ENCODE measurements at places on chromosomes 7 and 10.

DNA sequence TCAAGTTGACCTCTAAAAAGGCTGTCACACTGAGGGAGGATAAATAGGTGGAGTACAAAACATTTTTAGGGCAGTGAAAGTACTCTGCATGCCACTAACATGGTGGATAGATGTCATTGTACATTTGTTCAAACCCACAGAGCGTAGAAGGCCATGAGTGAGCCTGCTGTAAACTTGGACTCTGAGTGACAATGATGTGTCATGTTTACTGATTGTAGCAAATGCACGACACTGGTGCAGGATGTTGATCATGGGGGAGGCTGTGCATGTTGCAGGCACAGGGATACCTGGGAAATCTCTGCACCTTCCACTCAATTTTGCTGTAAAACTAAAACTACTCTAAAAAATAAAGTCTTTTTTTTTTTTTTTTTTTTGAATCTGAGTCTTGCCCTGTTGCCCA, 52.5 kb upstream of the GRID1 start:
- no peak for DNase-seq

DNA sequence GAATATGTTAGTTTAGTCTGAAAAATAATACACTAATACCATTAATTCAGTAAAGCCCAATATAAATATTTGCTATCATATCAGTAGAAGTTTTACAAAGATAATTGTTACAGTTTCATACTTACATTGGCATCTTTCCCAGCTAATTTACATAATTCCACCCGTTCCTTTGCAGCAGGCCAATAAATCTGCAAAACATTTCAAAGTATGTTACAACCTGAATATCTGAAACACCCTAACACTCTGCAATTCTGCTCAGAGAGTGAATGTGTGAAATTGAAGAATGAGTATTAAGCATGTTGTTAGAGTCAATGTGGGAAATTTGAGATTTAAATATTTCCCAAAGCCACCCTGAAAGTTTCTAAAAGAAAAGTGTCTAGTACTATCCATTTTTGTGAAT, 105.5 kb downstream of the SEMA3D start:
- no peak for DNase-seq

DNA sequence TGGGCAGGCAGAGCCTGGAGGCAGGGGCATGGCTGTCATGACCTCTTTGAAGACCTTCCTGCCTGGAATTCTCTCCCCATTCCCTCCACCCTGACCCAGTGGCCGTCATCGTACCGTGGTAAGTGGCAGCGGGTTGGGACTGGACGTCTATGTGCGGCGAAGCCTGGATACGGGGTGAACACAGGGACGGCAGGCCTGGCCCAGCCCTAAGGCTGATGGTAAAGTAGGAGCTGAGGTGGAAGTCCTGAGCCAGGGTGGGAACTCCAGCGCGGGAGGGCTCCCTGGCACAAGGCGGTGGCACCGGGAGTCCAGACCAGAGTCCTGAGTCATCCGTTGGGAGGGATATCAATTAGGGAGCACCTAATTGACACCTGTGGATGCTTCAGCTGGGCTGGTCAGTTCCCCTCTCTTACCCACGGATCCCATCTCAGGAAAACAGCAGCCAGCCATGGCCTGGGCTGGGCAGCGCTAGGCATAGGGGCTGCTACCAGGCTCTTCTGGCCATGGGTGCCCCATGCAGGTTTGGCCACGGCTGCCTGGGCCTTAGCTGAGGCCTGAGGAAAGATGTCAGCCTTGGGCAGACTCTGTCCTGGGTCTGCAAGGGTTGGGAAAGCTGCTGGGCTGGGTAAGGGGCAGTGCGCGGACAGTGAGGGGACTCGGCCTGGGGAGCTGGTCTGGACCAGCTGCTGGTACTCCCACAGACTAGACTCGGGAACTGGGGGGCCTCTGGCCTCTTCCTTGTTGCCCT, 3.3 kb downstream of the PPIF start:
- DNase-seq = no peak

GRCh38 chr10:31749981-31750840, 178.4 kb downstream of the ARHGAP12 start:
- peak; percentile 84 for DNase-seq

GRCh38 chr7:136064081-136064480, 86.9 kb upstream of the MTPN start:
- no peak for DNase-seq

DNA sequence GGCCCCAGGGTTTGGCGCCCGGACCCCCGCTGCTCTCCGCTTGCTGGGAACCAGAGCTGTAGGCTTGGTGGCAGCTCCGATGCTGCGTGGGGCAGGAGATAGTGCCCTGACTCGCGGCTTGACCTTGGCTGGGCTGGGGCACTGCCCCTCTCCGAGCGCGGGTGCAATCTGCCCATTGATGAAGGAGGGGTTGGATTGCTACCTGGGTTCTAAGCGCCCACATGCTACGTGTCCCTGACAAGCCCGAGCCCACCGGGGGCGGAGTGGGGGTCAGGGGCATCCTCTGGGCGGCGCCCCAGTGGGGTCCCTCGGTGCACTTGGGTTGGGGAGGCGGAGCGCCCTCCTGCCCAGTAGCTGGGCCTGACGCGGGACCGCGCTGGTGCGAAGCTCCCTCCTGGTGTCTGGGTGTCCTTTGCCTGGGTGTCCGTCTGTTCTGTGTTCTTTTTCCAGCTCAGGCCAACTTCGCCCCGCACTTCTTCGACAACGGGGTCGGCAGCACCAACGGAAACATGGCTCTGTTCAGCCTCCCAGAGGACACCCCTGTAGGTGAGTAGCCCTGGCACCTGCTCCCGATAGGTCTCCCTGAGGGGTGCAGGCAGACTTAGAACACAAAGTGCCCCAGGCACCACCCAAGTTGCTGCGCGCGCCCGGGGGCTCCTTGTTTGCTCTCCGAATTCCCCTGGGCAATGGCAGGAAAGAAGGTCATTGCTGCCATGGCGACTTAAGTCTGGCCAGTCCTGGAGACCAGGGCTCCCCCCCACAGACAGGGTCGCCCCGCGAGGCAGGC, 900 bp downstream of the CDHR1 start:
- no peak for DNase-seq

DNA sequence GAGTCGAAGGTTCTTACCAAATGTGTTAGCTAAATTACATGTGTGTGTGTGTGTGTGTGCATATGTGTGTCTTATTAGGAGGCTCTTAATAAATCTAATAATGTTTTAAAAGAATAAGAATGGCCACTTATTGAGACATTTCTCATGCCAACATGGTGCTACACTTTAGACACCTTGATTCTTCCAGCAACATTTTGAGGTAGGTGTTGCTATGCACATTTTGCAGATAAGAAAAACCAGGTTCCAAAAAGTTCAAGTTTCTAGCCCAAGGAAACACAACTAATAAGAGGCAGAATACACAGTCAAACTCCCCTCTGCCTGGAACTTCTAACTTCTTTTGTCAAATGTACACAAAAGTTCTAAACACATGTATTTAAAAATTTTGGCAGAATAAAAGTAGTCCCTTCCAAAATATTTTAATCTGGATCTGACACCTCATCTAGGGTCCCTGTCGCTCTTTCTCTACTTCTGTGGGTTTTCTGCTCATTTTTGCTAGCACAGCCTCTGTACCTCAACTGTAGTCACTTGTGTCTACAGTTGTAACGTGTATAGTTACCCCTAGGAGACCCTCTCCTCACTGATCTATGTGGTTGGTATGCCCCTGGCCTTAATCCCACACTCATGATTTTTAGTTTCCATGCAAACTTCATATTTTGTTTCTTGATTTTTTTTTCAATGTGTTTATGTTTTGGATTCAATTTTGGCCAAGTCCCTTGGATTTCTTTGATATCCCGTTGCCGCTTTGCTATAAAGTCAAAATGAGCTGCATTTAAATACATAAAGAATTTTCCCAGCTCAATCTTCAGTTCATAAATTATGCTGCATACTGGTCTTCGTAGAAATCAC, 4.3 kb downstream of the ANKRD1 start:
- DNase-seq = no peak

DNA sequence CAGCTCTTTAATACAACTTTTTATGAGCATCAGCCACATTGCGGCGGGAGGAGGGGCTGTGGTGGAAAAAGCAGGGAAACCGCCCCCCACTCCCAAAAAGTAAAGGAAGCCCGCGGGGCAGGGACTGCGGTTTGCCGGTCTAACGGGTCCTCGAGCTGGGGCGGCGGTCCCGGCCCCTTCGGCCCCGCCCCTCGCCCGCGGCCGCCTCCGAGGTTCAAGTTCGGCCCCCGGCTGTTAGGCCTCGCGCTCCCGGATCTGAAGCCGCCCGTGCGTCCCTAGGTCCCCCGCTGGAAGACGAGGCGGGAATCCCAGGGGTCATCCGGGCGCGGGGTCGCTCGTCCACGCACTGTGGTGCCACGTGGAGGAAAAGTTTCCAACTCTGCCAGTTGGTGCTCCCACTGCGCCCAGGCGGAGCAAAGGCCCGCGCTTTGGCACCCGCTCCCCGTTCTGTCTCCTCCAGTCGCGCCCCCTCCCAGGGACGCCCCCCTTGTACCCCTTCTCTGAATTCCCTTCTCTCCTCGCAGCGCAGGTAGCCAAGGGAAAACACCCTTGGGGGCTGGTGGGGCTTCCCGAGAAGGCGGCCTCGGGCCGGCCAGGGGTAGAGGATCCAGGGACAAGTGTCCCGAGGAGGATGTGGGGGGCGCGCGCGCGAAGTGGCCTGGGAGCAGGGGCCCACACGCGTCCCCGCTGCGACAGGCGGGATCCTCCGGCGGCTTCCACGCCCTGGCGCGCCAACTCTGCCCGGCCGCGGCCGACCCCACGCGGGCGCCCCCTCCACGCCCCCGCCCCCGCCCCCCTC, 798 bp upstream of the AUTS2 start:
- peak; percentile 68 for DNase-seq

- DNase-seq = no peak
These were observed 243.9 kb downstream of the GRID1 start for GRCh38 chr10:86122646-86123045.

DNA sequence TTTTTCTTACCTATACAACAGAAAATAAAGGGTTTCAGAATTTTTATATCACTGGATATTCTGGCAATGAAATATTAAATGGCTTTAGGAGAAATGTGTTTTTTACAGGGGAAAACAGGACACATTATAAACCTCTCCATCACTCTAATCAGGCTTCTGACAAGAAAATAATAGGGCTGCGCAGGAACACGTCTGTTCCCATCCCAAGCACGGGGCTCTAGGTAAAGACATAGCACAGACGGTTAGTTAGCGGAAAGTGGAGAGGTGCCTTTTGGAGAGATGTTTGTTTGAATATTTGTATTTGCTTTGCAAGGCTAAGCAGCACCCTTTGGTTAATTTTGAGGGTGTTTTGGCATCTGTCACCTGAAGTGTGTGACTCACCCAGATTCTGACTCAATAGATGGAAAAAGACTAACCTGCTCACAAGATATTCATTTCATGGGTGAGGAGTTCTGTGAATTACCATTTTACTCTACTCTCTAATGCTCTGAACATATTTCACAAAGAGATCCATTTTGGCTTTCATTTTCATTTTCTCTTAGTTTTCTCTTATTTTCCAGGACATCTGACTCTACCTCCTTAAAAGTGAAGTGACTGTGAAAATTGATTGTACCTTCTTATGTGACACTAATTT, 174.5 kb upstream of the AKR1E2 start:
- DNase-seq = no peak

GRCh38 chr10:50894312-50894711, 8.9 kb upstream of the A1CF start:
- no peak for DNase-seq

DNA sequence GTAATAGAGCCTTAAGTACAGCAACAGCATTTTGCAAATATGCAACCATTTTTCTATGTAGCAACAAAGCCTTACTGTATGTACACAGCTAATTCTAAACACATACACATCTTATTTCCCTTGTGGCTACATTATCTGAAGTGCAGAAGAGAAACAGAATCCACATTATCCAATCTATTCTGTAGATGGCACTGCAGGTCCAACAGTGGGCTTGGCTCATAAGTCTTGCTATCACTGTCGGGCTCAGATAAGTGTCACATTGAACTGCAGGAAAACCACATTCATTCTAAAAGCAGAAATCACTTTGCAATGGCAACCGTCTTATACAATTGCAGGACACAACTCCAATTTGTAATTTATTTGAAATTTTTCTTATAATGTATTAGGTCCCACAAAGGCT, 109.8 kb upstream of the NOBOX start:
- peak; percentile 14 for DNase-seq

DNA sequence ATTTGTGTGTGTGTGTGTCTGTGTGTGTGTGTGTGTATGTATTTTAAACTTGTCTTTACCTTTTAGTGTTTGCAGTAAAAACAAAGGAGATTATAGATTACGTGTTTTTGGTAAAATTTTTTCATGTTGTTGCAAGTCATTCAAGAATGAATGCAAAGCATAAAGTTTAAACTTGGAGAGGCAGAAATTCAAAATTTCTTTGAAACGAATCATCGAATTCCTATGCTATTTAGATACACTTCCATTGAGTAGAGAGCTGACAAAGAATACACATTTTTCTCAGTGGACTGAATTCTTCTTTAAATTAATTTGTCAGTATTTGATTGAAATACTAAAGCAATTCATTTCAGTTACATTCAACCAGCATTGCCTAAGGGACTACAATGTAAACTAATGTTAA, 66.0 kb upstream of the HDAC9 start:
- no peak for DNase-seq

GRCh38 chr7:11748884-11749283, 83.1 kb downstream of the THSD7A start:
- no peak for DNase-seq

GRCh38 chr7:94823947-94824346, 83.4 kb upstream of the PPP1R9A start:
- no peak for DNase-seq

- no peak for DNase-seq
These were observed 1.1 kb upstream of the HSPA12A start for GRCh38 chr10:116743266-116744064.

GRCh38 chr10:43857206-43857930, 208.7 kb upstream of the ZNF32 start:
- DNase-seq = no peak

GRCh38 chr7:12504149-12504548, 66.4 kb upstream of the SCIN start:
- DNase-seq = peak; percentile 18

DNA sequence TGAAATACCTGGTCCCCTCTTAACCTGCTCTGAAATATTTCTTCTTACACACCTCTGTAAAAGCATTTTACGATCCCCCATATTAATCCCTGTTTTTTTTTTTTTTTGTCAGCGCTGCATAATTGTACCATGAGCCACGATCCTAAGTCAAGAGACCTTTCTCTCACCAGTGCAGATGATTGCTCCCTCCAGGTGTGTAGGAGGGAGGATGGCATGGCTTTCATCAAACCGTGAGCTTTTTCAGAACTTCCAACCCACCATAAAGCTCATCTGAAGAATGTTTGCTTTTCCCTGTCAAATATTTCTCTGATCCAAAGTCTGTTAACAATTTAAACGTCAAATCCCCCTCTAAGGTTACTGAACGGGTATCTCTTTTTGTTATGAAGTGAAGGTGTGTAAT, 28.2 kb upstream of the SEPHS1 start:
- no peak for DNase-seq

DNA sequence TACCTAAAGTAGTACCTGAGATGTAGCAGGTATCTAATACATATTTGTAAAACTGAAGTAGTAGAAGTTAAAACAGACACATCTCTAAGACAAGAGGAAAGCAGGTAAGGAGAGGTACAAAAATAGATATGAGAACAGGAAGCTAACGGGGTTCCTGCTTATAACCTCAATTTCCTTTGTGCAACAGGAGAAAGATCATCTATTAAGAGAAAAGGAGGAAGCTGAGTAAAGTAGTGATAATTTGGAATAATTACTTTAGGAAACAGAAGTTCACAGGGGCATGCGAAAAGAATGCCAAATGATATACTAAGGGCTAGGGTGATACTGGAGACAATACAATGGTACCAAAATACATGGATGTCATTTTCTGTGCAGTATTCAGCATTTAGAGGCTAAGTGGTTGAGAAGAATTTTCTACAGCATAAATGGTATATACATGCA, 108.7 kb downstream of the NRBF2 start:
- DNase-seq = no peak

Data from hindlimb muscle (tissue), 1 donor.